Esophagus squamous epithelium (tissue), 5 donors: ENCODE measurements at places on chromosomes 1 and 21. TPM values are rescaled to one million over a fixed set of nuclear protein-coding genes. Genes with fewer than 3 reads are reported as not detected.
A peak's percentile ranks its signal among the peaks of the same experiment; 100 is the strongest.

GRCh38 chr1:228487336-228488124 lies at the start of gene RNF187:
TSS of gene RNF187 (plus strand) at chr1:228487382.
- H3K27ac ChIP-seq = peak within 1 kb of the TSS; percentile 95
- no peak for DNase-seq
- H3K4me3 ChIP-seq = peak within 1 kb of the TSS; percentile 54
- peaks cover 4% of the 10 kb centered on the region for H3K36me3 ChIP-seq
- no peaks in the 10 kb centered on the region for H3K27me3 ChIP-seq

PROX1 gene
- 0.61 TPM for total RNA-seq

FCGR2B gene
- 1.9 TPM for total RNA-seq

LDLRAD1 gene
- total RNA-seq = 1.4 TPM
